NCI-H1105 (cell line): ENCODE measurements at places on chromosomes 7 and 10.

- DNase-seq = no peak
Observed at GRCh38 chr7:142519079-142520078, 229.9 kb upstream of the PRSS1 start.

DNA sequence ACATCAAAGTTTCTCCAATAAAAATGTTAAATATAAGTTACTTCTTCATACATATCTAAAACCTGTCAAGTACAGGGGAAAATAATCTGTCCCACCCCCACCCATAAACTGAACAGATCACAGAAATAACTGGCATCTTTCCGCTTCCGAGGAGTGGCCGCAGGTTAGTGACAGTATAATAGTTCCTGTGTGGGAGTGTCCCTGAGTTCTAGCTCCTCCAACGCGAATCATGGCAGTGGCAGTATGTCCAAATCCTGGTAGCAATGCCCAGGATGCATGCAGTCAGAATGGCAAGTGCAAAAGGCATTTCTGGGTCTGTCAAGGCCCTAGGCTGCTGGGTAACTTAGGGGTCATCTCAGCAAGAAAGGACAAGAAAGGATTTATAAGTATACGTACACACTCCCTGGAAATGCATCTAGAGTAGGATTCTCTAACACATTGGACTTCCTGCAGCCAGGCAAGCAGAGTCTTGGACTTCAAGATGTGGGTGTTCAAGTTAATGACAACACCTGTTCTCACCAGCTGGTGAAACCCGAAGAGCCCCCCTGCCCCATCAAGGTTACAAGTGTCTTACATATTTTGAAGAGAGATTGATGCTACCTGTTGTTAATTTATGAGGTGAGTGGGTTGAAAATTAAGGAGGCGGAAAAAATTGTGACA lies 94.4 kb upstream of the COL1A2 start:
- no peak for DNase-seq

GRCh38 chr10:22341190-22341925 lies 3.9 kb upstream of the SPAG6 start:
- DNase-seq = no peak

GRCh38 chr7:93883078-93883916 lies 7.3 kb downstream of the TFPI2 start:
- DNase-seq = no peak

GRCh38 chr10:59336632-59337031 lies 25.7 kb downstream of the FAM13C start:
- no peak for DNase-seq

GRCh38 chr10:585502-585901 lies 104.0 kb downstream of the DIP2C start:
- no peak for DNase-seq
